CD4-positive, alpha-beta T cell treated with Interleukin-15 for 1 hour (primary cell): ENCODE measurements at places on chromosomes 12 and 14.

- no peak for DNase-seq
Measured at GRCh38 chr12:19778172-19778571, 338.9 kb downstream of the AEBP2 start.

GRCh38 chr14:75303381-75303789 lies 24.8 kb downstream of the FOS start:
- DNase-seq: peak; percentile 71

DNA sequence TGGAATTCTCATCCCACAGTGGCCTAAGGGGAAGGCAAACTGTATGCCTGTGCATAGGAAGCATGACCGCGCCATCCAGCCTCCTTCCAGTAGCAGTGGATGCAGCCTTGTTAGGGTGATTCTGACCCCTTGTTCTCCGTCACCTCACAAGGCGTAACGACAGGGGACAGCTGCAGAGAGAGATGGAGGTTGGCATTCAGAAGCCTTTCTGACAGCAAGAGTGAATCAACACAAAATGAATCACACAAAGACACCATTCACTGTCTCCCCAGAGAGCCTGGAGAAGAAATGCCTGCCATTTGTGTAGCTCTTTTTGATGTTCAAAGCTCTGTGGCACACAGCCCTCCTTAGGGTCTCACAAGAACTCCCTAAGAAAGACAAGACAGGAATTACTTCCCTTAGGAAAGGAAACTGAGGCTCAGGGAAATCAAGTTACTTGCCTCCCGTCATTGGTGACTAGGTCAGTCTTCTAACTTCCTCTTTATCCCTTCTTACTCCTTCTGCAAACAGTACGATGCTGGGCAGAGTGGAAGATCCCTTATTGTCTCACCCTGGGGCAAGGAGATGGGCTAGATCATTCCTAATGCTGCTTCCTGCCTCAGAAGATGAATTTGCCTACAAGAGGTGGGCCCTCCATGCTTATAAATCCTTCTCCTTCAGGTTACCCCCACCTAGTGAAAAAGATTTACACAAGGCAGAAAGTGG lies 280.9 kb downstream of the CACNA1C start:
- no peak for DNase-seq

- DNase-seq: no peak
Measured at GRCh38 chr14:64855721-64856528, 23.8 kb downstream of the SPTB start.

DNA sequence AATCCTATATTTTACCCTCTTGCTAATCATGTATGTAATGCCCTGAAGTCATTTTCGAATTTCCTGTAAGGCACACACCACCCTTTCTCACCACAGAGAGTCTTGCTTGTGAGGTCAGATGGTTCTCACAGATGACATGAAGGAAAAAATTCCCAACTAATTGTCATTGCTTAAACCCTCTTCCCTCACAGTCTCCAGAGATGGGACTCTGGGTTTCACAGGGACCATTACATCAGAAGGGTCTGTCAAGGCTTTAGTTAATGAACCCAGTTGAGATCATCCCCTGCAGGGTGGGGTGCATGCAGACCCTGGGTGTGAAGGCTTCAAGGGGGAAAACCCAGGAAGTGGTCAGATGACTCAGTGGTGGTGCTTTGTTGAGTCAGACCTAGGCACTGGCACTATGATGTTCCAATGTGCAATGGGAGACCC lies 229.6 kb downstream of the BCAT1 start:
- DNase-seq: peak; percentile 47

- DNase-seq: peak; percentile 44
Measured at GRCh38 chr14:52314595-52315354, 663 bp downstream of the PTGER2 start.
